ENCODE measurements at places on chromosomes 2 and 18.
A peak's percentile ranks its signal among the peaks of the same experiment; 100 is the strongest.

GRCh38 chr2:223090039-223090438, 38.0 kb downstream of the KCNE4 start:
- no peak for DNase-seq

GRCh38 chr2:162221064-162221463, 22.2 kb downstream of the FAP start:
- DNase-seq, result no peak

DNA sequence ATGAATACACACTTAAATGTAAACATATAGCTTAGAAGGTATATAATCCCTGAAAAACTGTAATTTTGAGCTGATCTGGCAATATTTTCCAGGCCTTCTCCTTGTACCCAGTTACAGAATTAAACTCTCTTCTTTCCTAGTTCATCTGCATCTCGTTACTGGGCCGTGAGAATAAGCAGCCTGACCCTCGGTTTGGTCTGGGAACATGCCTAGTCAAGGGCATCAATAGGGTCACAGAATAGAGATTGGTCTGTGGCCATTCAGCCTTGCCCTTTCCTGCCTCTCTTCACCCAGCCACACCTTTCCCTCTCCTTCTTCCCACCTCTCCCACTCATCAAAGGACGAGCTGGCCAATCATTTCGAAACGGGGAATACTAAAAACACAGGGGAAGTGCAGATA, 27.3 kb downstream of the SULT1C2 start:
- no peak for DNase-seq

- no peak for DNase-seq
Observed at GRCh38 chr2:6024784-6025183, 332.6 kb downstream of the SOX11 start.

DNA sequence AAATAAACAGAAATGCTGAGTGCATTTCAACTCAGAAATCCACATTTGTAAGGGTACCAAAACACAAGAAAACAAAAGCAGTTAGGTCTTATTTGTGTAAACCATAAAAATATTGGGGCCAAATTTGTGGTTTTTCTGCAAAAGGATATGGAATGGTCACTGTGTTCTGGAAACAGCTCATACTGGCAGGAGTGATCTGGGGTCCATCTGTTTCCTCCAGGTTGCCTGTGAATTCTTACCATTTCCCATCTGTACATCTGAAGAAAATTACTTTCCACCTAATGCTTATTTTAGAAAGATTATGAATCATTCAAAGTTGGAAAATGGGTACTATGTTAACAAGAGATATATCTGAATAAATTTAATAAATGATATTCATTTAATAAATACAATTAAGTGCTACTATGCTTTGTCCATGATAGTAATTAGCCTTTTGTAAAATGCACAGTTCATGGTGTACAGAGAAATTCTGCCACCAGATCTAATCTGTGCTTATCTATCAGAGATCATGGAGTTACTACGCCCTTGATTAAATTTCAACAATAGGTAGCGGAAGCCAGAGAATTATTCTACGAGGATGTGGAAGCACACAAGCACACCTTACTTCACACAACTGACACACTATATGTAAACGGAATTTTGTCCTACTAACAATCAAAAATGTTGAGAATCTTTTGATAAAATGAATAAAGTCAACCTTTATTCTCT, 10.9 kb downstream of the ALS2 start:
- no peak for DNase-seq

- no peak for DNase-seq
Observed at GRCh38 chr2:8306530-8307351, 375.1 kb upstream of the ID2 start.

DNA sequence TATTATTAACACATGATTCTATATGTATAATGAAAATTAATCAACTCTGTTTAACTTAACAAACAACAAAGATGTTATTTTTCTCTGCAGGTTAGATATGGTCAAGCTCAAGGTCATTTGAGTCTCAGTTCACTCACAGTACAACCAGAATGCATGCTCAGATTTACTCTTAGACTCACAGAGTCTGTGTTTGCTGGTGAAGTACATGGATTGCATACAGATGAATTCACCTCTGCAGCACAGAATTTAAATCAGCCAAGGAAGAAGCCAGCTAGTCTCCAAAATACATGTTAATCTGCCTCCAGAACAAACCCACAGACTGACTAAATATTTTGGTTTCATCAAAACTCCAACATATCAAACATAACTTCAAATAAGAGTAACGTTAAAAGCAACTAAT, 424.5 kb downstream of the RAD51AP2 start:
- DNase-seq, result no peak

DNA sequence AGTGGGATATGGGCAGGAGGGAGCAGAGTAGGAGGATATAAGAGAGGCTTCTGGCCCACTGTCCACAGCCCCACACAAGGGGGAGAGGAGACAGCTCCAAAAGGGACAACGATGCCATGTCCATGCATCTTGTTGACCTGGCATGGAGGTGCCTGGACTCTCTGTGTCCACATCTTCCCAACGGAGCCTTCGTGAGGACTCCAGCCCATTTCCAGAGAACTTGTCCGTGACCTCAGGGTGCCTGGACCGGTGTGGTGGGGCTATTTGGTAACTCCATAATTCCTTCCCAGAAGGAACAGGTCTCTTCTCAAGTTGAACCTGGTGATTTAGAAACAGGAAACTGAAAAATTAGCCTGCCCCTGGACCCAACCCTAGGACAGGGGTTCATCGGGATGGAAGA, 133.9 kb downstream of the CYP26B1 start:
- DNase-seq, result no peak

GRCh38 chr2:127637725-127638252, 8.2 kb upstream of the GPR17 start:
- DNase-seq, result peak; percentile 55

DNA sequence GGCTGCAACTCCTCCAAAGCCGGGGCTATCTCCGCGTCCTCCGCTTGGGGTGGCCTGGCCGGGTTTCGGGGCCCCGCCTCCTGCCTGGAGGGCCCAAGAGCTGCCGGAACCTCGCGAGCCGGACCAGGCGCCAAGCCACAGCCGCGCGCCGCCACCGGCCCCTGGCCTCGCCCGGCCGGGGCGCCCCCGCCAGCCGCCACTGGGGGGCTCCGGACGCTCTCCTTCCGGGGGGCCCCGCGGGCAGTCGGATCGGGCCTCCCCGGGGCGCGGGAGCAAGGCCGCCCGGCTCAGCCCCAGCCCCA, 17.4 kb upstream of the HAAO start:
- no peak for DNase-seq

DNA sequence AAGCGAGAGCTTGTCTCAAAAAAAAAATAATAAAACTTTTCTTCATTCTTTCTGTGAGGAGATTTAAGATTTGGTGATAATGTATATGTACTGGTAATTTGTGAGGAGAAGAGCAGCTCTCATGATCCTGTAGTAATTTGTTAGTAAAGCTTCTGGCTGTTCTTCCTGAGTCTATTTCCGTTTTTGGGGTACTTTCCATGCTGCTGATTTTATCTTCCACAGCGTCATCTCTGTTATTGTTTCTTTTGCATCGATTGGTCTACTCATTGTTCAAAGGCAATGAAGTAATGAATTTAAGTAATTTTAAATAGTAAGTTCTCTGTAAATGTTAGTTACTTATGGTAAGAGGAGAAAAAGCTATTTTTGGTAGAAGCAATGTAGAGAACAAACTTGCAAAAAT, 12.0 kb downstream of the NDUFAF7 start:
- no peak for DNase-seq

DNA sequence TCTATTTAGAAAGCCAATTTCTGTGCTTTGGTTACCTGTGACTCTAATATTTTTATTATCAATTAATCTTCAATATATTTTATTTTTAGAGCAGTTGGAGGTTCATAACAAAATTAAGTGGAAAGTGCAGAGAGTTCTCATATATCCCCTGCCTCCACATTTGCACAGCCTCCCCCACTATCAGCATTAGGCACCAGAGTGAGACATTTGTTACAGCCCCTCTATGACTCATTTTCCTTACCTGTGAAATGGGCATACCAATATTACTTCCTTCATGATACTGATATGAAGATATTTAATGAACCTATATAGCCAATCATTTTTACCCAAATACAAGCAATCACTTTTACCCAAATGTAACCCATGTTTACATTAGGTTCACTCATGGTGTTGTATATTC, 34.0 kb upstream of the CYTIP start:
- DNase-seq, result no peak

- no peak for DNase-seq
Observed at GRCh38 chr18:8724452-8724851, 19.1 kb downstream of the MTCL1 start.

DNA sequence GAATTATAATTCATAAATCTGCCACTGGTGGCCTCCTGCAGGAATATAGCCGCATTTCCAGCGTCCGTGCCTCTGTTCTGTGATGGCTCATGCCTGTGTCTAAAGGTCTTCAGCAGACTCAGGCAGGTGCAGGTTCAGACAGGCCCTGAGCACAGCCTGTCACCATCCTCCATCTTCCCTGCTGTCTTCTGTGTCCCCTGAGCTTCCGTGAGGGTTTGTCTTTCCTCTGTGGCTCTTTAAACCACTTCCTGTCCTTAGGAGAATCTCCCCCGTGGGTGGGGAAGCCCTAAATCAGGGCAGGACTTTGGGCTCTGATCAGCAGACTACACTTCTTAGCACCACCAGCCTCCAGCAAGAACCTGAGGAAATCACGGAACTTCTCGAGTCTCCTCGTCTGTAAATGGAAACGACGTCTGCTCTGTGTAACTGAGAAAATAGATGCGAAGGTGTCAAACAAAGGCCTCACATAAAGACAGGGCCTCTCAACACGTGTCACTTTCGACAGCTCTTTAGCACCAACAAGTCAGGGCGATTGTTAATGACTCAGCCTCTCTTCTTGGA, 24.1 kb upstream of the NFATC1 start:
- DNase-seq, result no peak

- no peak for DNase-seq
Observed at GRCh38 chr2:7997279-7997678, 684.6 kb upstream of the ID2 start.
